ENCODE measurements at places on chromosomes 6 and 20.

- peak; percentile 10 for DNase-seq
These were observed 221.3 kb downstream of the ERMARD start for GRCh38 chr6:169972736-169973135.

DNA sequence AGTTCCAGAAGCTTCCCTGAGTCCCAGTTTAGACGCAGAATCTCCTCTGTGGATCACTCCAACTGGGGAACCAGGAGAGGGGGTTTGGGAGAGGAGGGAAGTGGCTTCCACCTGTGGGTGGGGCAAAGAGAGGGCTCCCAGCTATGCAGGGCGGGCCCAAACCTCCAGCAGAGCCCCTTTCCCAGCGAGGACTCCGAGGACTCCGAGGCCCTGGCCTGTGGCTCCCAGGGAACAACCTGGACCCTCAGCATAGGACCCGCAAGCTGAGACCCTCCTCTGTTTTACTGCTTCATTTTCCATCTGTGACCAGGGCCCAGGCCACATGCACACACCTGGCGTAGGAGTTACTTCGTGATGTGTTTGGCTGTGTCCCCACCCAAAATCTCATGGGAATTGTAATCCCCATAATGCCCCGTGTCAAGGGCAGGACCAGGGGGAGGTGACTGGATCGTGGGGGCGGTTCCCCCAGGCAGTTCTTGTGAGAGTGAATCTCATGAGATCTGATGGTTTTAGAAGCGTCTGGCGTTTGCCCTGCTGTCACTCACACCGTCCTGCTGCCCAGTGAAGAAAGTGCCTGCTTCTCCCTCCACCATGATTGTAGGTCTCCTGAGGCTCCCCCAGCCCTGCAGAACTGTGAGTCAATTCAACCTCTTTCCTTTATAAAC, 27.9 kb downstream of the NTSR1 start:
- DNase-seq: no peak

DNA sequence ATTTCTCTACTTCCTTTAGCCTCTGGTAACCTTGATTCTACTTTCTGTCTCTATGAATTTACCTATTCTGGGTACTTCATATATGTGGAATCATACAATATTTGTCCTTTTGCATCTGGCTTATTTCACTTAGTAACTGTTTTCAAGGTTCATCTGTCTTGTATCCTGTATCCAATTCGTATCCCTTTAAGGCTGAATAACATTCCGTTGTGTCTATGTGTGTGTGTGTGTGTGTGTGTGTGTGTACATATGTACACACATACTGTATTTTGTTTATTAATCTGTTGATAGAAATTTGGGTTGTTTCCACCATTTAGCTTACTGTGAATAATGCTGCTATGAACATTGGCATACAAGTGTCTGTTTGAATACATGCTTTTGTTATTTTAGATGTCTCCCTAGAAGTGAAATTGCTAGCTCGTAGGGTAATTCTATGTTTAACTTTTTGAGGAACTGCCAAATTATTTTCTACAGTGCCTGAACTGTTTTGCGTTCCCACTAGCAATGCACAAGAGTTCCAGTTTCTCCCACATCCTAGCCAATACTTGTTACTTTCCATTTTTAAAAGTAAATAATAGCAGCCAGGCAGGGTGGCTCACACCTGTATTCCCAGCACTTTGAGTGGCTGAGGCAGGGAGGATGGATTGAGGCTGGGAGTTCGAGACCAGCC, 17.7 kb downstream of the SENP6 start:
- DNase-seq: no peak

GRCh38 chr20:44582311-44583025, at the start of gene PKIG:
Gene PKIG (plus strand): TSS chr20:44582579. CDS start chr20:44614557, 31,978 bp downstream.
- no peak for DNase-seq

DNA sequence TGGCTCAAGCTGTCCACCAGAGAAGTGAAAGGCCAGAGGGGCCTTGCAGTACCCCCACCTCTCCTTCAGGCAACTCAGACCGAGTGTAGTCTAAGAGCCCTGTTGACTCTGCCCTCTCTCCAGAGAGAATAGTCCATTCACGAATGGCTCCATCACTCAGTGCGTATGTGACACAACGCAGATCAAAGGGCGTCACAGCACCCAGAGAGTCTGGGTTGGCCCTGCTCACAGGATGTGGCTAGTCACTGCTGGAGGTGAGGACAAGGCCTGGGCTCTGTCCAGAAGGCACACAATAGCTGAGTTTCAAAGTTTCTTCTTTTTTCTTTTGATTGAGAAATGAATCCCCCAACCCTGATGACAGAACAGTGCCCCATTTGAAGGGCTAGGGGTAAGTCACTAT, 74.1 kb downstream of the TRMT11 start:
- no peak for DNase-seq

Measured in CD4-positive, alpha-beta T cell treated with Interleukin-15 for 1 hour (primary cell).